ENCODE measurements at places on chromosomes 1 and 21.

DNA sequence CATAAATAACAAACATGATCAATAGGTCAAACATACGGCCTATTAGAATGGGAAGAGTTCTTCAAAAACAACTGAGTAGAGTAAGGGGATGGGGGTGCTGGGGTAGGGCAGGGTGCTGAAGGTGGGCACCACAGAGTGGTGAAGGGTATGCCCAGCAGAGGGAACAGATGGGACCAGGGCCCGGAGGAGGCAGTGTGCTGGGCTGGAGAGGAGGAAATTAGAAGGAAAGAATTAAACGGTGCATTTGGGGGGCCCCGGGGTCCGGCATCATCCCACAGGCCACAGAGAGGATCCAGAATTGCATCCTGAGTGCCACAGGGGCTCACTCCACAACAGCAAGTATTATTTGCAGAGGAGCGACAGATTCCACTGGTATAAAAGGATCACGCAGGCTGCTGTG is 94.5 kb downstream of the GLIS1 start:
- DNase-seq, result no peak

- no peak for DNase-seq
These were observed 22.2 kb upstream of the GBP1 start for GRCh38 chr1:89087241-89087640.

- no peak for DNase-seq
These were observed 18.3 kb upstream of the KRTAP7-1 start for GRCh38 chr21:30847627-30848500.

DNA sequence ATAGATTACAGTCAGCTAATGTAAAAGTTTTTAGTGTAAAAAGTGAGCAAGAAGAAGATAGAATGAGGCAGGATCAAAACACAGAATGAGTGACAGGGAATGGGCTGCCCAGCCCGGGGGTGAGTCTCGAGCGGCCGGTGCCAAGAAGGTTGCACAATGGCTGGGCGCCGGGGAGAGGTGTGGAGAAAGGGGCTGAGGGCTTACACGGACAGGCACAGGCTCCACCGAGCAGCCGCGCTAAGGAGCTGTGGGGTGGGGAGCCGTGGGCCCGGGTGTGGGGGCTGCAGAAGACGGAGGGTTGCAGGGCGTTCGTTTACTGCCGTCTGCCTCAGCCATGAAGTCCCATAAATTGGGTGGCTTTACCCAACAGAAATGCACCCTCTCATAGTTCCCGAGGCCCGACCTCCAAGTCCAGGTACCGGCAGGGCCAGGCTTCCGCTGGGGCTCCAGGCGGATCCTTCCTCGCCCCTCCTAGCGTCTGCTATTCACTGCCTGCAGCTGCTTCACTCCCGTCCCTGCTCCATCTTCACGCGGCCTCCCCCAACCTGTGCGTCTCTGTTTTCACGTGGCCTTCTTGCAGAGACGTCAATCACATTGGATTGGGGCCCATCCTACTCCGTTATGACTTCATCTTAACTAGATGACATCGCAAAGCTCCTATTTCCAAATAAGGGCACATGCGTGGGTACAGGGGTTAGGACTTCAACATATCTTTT is 277.2 kb downstream of the CAMTA1 start:
- no peak for DNase-seq

DNA sequence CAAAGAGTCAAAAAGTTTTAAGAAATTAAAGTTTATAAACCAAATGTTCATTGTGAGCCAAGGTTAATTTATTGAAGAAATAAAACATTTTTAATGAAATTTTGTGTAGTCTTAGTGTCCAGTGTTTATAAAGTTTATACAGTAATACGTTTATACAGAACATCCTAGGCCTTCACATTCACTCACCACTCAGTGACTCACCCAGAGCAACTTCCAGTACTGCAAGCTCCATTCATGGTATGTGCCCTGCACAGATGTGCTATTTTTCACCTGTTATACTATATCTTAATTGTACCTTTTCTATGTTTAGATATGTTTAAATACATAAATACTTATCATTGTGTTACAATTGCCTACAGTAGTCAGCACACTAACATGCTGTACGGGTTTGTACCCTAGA is 33.6 kb downstream of the TYW3 start:
- DNase-seq, result no peak

DNA sequence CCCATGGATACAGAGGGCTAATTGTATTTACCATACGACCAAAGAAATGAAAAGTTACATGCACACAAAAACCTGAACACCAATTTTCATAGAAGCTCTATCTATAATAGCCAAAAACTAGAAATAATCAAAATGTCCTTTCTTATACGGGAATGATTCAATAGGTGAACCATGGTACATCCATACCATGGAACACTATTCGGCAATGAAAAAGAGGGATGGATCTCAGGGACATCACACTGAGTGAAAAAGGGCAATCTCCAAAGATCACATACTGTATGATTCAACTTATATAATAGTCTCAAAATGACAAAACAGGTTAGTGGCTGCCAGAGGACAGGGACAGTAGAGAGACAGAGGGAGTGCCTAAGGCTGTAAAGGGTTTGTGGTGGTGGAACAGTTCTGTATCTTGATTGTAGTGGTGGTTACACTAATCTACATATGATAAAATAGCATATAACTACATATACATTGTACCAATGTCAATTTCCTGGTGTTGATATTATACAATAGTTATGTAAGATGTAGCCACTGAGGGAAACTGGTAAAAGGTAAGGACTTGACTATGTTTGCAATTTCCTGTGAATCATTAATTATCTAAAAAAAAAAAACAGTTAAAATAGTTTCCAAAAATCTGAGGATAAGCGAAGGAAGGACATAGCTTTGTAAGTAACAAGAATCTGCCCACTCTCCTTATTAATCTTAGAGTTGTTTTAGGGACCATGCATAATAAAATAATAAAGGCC is 3.7 kb downstream of the RSBN1 start:
- no peak for DNase-seq

- no peak for DNase-seq
These were observed 151.9 kb upstream of the C1orf87 start for GRCh38 chr1:60225486-60225885.

DNA sequence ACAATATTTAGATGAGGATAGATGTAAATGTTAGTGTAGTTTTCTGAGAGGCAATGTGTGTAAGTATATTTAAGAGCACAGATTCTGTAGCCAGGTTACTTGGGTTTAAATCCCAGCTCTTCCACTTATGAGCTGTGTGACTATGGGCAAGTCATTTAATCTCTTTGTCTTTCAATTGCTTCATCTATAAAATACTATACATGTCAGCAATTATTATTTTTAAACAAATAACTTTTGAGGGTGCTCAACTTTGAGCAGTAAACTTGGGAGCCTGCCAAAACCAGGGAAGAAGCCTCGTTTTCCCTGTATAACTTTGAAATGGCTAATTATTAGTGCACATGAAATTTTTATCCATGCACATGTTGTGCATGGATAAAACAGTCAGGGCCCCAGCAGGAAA is 222.8 kb downstream of the FOXD2 start:
- no peak for DNase-seq

- no peak for DNase-seq
These were observed 218.3 kb downstream of the LRRIQ3 start for GRCh38 chr1:73979684-73980083.

GRCh38 chr1:51488372-51489050 is 30.6 kb downstream of the EPS15 start:
- DNase-seq, result no peak

DNA sequence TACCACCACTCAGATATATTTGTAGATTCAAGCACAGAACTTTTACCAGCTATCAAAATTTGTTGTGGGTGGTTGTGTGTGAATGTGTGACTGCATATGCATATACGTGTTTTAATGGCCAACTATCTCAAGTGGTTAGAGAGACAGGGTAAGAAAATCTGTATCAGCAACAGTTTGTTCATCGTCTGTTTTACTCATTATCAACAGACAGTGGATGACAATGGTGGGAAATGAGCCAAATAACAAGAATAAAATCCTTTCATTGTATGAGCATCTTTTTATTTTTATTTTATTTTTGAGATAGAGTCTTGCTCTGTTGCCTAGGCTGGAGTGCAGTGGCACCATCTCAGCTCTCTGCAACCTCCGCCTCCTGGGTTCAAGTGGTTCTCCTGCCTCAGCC is 22.7 kb upstream of the DYNLT5 start:
- DNase-seq, result no peak

DNA sequence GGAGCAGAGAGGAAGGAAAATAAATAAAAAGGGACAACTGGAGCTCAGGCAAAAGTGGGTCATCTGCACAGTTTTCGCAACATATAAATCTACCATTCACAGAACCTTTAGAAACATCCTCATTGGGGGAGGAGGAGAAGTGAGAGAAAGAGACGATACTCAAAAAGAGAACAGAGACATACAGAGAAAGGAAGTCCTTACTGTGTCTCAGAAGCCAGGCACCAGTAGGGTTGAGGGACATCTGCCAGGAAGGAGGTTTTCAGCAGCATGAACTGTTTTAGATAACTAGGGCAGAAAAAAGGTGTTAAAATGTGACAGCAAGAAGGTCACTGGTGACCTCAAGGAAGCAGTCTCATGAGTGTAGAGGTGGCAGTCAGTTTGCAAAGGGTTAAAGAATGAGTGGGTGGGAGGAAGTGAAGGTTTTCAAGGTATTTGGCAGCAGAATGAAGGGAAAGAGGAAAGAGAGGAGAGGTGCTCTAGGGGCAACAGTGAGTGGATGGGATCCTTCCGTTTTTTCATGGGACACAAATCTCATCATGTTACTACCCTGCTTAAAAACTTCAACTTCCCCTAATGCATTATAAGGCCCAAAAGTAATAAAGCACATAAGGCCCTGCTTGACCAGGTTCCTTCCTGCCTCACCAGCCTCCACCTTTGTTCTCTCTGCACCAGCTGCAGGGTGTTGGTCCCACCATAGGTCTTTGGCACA is 9.5 kb downstream of the JAK1 start:
- no peak for DNase-seq
